ENCODE measurements at places on chromosomes 5 and 9.

- DNase-seq = no peak
Observed at GRCh38 chr5:64971513-64971912, 202.8 kb downstream of the CWC27 start.

- DNase-seq = no peak
Observed at GRCh38 chr9:34131571-34131970, 5.1 kb upstream of the DCAF12 start.

DNA sequence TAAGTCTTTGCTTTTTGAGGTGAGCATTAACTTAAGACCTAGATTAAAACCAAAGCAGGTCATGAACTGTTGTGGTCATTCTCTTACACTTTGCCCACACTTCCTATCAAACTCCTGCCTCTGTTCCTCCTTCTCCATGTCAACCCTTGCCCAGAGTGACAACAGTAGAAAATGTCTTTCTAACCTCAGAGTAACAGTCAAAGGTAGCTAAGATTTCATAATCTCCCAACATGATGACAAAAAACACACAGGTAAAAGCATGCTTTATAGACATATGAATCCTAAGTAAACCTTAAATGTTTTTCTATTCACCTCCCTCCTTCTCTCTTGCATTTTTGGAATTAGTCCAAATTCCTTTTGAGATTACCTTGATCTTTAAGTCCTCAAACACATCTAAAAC is 422.3 kb downstream of the SPATA31D1 start:
- no peak for DNase-seq

- no peak for DNase-seq
Observed at GRCh38 chr9:37311938-37312708, 110.4 kb upstream of the GRHPR start.

- DNase-seq = no peak
Observed at GRCh38 chr5:172439785-172440477, 14.4 kb downstream of the SH3PXD2B start.

GRCh38 chr9:81729135-81729534 is 39.8 kb upstream of the TLE1 start:
- DNase-seq = no peak

DNA sequence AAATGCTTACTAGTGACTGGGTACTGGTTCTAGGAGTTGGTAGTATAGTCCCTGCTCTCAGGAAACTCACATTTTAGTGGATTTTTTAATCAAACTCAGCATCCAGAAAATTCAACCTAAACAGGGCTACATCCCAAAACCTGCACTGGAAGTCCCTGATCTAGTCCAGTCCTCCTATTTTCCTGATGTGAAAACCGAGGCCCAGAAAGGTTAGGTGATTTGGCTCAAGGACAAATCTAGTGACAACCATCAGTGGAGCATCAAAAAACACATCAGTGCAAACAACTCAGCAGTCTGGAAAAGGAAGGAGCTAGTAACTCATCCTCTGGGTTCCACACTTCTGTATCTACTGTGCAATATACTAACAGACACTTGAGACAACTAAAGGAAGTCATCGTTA is 38.2 kb downstream of the SERINC5 start:
- DNase-seq = no peak

DNA sequence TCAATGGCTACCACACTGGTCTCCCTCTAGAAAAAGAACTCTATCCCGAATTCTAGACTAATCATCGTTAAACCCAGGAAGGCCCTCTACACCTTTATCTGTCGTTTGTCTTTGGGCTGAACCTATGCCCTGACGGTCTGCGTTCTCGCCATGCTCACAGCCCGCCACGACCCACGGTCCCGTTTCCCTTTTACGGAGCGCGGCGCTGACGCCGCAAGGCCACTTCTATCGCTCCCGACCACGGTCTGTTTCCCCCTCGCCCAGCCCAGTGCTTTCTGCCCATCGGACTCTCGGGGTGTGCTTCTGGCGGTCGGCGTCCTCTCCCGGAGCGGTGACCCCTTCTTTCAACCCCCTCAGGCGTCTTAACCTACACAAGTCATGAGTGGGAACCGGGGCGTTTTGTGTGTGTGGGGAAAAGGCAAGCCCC is 974 bp downstream of the C9orf40 start:
- DNase-seq = peak; percentile 8

DNA sequence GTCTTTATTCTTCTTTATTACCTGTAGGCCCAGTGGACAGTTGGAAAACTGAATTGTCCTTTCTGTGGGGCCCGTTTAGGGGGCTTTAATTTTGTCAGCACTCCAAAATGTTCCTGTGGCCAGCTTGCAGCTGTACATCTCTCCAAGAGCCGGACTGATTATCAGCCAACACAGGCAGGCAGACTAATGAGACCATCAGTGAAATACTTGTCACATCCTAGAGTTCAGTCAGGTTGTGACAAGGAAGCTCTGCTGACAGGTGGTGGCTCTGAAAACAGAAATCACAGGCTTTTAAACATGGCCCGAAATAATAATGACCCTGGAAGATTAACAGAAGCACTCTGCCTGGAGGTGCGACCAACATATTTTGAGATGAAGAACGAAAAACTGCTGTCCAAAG is 47.9 kb downstream of the RNF180 start:
- no peak for DNase-seq

DNA sequence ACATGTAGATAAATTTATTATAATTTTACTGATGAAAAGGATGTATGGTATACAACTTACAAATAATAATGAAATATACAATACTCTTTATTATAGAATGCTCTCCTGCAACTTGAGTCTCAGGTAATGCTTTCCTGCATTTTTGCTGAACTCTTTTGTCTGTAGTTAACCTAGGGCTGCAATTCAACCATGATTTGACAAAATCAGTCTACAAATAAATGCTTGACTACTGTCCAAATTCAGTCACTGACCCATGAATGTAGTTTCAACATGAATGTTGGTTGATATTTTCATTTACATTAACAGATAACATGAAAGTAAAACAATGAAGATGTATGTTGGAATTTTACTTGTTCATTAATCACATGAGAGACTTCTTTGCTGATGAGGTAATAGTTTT is 320.9 kb downstream of the ZSWIM6 start:
- DNase-seq = no peak

DNA sequence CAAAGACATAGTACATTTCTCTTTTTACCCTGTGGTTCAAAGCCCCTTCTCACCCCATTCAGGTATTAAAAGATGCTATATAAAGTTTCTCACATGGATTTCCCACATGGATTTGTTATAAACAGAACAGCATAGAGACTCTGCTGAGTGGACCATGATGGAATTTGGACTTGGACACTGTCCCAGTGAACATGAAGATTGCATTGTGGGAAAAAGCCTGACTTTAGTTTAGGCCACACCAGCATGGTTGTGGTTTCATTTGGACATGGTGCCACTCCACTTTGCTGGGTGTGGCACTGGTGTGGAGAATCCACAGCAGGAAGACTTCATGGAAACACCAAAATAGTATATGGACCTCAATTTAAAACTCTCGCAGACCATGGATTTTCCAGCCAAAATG is 124.6 kb downstream of the ARHGAP26 start:
- DNase-seq = no peak

DNA sequence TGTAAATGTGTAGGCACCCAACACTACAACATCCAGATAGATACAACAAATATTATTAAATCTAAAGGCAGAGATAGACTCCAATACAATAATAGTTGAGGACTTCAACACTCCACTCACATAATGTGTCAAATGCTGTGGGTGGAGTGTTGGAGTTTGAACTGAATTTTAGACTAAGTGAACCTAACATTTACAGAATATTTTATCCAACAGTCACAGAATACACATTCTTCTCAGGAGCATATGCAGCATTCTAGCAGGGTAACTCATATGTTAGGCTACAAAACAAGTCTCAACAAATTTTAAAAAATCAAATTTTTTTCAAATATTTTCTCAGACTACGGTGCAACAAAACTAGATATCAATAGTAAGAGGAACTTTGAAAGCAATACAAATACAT is 648.7 kb upstream of the CDH18 start:
- DNase-seq = no peak

DNA sequence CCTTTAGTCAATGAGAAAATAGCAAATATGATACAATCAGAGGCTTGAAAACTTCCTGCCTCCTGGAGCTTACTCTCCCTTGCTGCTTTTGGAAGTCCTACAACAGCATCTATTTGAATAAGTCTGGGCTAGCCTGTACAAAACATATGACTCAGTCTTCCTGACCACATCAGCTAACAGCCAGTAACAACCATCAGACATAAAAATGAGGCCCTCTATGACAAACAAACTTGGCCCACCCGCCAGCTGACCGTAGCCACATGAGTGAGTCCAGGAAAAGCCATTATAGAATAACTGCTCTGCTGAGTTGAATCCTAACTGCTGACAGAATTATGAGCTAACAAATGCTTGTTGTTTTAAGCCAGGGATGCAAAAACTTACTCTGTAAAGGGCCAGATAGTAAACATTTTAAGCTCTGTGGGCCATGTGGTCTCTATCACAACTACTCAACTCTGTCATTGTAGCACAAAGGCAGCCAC is 347.6 kb downstream of the PTPRD start:
- no peak for DNase-seq

- no peak for DNase-seq
Observed at GRCh38 chr5:159091065-159091464, 8.7 kb downstream of the EBF1 start.

DNA sequence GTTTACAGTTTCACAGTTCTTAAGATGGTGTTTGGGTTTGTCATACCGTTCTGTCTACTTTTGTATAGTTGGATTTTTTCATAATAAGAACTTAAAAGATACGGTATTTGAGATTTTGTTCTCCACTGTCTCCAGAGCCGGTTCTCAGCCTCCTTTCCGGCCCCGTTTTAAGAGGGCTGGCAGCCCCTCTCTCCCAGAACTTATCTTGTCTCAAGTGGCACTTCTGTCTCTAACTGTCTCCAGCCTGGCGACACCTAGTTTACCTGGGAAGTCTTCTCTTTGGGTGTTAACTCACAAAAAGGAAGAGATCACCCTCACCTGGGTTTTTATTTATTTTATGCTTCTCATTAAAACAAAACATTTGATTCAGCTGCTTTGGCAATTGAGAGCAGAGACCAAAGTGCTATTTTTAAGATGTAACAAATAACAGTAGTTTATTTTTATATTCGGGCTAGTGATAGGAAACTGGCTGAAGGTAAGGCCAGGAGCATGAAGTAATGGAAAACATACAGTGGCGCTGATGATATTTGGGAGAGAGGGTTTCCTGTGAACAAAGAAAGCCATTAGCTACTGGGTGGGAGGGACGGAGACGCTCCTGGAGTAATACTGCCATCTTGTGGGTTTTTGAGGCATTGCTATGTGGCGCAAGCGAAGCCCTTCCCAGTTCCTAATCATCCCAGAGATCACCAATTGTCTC is 48.3 kb downstream of the ACER2 start:
- peak; percentile 32 for DNase-seq

DNA sequence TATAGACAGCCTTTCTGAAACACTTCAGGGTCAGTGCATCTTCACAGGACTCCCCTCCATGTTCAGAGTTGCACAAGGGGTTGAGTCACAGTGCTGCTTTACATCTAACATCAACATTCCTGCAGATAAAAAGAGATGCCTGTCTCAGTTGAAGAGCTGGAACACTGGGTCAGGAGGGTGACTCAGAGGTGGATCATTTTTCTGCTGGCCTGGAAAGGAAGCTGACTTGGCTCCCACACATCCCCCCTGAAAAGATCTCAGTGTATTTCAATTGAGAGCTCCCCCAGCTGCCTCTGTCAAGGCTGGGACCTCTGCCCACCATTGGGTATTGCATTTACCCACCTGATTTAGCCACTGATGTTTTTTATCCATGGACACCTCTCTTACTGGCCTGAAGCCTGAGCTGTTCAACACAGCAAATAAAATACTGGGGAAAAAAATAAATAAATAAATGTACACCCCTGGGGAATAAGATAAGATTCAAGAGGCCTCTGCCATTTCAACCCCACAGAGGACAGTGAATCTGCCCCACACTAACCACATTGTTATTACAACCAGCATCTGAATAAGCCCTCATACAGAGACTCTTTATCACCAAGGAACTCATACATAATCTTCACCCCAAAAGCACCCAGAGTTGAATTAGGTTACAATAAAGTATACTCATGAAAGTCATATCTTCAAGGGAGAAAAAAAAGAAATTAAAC is 716.4 kb downstream of the SEMA5A start:
- no peak for DNase-seq

GRCh38 chr5:168608386-168608785 is 29.2 kb upstream of the PANK3 start:
- DNase-seq = no peak

- DNase-seq = no peak
Observed at GRCh38 chr5:112418659-112419163, 366 bp downstream of the EPB41L4A start.

DNA sequence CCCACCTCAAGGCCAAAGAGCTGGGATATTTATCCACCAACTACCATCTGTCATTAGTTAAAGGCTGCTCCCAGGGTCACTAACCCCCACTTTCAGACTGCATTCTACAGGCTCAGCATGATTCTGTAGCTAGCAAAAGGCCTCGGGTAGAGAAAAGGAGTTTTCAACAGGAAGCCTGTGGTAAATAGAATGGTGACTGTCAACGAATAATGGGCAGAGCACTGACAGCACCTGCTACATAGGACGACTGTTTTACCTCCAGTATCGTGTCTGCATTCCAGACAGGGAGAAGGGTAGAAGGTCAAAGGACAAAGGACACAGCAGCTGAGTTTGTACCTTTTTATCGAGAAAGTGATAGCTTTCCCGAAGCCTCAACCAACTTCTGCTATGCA is 20.3 kb downstream of the MFAP3 start:
- no peak for DNase-seq

GRCh38 chr5:146368137-146368536 is 29.5 kb downstream of the POU4F3 start:
- DNase-seq = no peak

GRCh38 chr5:113133211-113133975 is 156.8 kb downstream of the DCP2 start:
- DNase-seq = no peak

- no peak for DNase-seq
Observed at GRCh38 chr9:69036799-69037198, 1.2 kb downstream of the FXN start.

DNA sequence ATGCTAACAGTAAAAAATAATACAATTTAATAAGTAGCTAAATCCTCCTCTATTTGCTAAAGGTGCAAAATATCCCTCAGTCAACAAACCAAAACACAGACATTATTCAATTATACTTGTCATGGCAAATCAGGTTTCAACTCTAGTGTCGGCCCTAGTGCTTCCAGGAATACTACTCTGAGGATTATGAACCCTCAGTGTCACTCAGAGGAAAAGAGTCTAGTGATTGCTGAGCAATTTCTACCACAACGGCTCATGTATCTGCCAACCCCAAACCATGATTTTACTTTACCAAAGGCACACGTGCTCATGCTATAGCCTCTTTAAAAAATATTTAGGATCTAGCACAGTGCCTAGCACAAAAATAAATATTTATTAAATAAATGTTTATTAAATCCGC is 21.0 kb downstream of the RICTOR start:
- DNase-seq = no peak

GRCh38 chr9:12469084-12469483 is 224.1 kb upstream of the TYRP1 start:
- no peak for DNase-seq

- DNase-seq = no peak
Observed at GRCh38 chr5:76607353-76607871, 15.8 kb downstream of the F2RL2 start.

GRCh38 chr9:126695186-126695585 is 81.5 kb downstream of the LMX1B start:
- DNase-seq = no peak

GRCh38 chr9:14766299-14766698 is 43.8 kb upstream of the CER1 start:
- no peak for DNase-seq

- no peak for DNase-seq
Observed at GRCh38 chr5:14112998-14113652, 30.0 kb upstream of the TRIO start.

- no peak for DNase-seq
Observed at GRCh38 chr9:4865681-4866080, 72.9 kb downstream of the RCL1 start.

Data from T-helper 22 cell (primary cell).